Cortex of kidney (tissue), 1 donor: ENCODE measurements at places on chromosomes 4 and X.

GRCh38 chr4:168593399-168593798 is 96.5 kb downstream of the PALLD start:
- no peak for DNase-seq

DNA sequence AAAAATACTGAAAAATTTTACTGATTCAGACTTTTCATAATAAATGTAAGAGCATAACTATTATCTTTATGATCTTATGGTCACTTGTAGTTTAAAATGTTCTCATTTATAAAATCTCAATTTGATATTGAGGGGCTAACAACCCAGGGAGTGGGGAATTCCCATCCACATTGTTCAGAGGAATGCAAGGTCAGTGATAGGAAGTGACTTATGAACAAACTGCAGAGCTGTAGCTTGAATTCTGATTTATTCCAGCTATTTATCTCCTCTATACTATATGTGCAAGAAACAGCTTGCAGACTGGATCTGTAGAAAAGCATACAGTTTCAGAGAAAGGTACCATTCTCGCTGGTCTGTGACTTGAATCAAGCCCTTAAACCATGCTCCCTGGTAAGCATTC is 61.6 kb downstream of the SEC24D start:
- DNase-seq: no peak

- no peak for DNase-seq
These were observed 692 bp downstream of the SPCS3 start for GRCh38 chr4:176320340-176320975.

DNA sequence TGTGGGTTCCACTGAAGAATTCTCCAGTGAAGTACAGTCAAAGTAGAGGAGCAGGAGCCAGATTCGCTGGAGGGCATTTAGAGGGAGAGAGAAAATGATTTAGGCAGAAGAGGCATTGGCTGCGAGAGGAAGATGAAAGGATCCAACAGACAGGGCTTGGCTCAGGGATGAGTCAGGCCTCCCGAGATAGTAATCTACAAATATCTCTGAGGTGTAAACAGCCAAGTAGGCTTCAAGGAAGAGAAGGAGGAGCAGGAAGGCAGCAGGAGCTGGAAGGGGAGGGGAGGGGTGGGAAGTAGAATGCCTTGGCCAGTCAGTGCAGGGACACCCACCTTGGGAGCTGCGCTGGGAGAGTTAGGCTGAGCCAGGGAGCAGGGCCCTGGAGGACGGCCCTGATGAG is 55.5 kb downstream of the PJA1 start:
- DNase-seq: no peak

DNA sequence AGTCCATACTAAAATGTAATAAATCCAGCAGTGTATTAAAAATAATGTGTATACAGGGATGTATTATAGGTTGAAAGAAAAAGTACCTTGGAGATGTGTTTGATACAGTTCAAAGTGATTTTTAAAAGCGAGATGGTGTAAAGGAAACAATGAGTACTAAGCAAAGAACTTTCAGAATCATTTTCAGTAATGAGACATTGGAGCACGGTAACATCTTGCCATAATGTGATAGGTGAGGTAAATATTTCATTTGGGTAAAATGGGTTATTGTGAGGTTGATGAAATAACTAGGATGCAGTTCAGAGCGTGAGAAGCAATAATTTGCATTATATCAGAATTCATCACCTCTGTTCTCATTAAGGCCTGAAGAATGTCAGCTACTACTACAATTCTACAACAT is 25.9 kb downstream of the EIF2S3 start:
- no peak for DNase-seq

DNA sequence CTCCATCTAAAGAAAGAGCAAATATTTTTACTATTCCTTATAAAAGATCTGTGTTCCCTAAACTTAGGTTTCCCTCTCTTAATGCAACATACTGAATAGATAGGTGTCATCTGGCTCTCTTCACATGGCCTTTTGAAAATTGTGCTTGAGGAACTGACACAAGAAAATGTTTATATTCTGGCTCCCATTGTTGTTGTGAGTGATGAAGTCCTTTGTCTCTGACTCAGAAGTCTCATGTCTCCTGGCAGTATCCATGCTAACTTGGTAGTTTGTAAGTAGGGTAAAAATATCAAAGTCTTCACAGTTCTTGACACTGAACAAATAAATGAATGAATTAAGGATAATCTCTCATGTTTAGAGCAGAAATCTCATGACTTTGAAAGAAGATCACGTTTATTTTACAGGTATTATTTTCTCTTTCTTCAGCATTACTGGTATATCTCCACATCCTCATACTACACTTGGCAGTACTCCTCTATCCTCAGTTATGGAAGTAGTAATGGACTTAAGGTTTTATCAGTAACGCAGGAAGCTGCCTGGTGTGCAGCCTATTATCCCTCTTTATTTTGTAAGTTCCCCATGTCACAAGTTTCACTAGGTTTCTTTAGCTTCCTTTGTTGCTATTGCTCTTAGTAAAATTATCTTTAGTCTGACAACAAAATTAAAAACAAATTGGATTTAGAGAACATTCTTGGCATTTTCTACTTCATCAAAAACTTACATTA is 14.2 kb upstream of the PABPC4L start:
- no peak for DNase-seq

GRCh38 chr4:152009983-152010709 is 249.3 kb upstream of the GATB start:
- no peak for DNase-seq

DNA sequence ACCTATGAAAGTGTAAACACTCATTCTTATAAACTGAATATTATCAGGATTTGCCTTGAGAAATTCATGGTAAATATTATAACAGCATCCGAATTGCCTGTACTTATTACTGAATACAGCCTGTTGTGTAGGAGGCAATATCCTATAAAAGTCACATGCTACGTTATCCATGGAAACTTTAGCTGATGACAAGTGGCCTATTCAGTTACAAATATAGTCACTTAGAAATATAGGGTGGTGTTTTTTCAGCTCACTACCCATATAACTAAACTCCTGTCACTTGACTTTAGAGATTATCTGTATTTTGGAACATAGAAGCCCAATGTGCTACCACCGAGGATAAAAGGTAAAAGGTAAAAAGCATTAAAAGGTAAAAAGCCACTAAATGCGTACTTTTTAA is 493.4 kb downstream of the INPP4B start:
- no peak for DNase-seq

- no peak for DNase-seq
These were observed 63.1 kb upstream of the NDP start for GRCh38 chrX:44036336-44036735.

DNA sequence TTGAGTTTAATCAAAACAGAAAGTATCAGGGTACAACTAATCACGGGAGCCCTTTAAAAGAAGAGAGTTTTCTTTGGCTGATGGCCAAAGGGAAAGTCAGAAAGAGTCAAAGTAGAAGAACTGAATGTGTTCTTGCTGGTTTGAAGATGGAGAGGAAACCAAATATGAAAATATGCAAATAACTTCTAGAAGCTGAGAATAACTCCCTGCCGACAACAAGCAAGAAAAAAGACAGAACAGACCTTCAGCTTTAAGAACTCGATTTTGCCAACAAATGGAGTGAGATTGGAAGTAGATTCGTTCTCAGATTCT is 903.8 kb downstream of the STIM2 start:
- no peak for DNase-seq

DNA sequence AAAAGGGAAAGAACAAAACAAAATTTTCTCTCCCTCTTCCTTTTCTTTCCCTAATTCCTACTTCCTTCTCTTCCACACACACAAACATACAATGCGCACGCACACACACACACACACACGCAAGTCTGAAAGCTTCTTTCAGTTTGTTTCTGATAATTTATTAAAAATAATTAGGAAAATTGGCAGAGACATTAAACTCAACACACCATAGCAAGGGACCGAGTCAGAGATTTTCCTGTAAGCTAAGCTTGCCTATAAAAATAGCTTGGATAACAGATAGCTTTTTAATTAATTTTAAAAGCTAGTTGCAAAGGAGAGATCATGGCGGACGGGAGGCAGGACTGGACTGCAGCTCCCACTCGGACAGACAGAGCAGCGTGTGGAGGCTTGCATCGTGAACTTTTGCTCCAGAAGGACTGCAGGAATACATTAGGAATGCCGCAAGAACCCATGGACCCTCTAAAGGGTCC is 92.6 kb upstream of the MAPK10 start:
- no peak for DNase-seq

DNA sequence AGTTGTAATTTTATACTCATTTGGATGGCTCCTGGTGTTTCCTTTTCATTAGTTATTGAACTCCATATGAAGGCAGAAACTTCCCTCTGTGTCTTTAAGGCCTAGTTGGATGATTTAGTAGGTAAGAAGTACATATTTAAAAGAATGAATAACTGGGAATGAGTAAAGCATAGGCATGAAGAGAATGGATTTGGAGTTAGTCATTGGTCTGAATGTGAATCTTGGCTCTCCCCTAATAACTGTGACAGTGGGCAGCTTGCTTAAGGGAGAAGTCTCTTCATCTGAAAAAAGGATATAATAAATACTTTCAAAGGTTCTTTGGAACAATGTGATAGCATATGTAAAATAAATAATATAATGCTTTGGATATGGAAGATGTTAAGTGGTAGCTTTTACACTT is 13.2 kb downstream of the SNX25 start:
- no peak for DNase-seq

- DNase-seq: no peak
These were observed 272.4 kb upstream of the VCX start for GRCh38 chrX:7570432-7571029.

- DNase-seq: no peak
These were observed 125.2 kb upstream of the KLHL4 start for GRCh38 chrX:87392369-87392768.

GRCh38 chr4:116357758-116358157 is 727.6 kb downstream of the TRAM1L1 start:
- DNase-seq: no peak

- no peak for DNase-seq
These were observed 560.5 kb downstream of the MID1IP1 start for GRCh38 chrX:39361736-39362135.

GRCh38 chrX:19883878-19884277 is 3.5 kb downstream of the SH3KBP1 start:
- DNase-seq: no peak

DNA sequence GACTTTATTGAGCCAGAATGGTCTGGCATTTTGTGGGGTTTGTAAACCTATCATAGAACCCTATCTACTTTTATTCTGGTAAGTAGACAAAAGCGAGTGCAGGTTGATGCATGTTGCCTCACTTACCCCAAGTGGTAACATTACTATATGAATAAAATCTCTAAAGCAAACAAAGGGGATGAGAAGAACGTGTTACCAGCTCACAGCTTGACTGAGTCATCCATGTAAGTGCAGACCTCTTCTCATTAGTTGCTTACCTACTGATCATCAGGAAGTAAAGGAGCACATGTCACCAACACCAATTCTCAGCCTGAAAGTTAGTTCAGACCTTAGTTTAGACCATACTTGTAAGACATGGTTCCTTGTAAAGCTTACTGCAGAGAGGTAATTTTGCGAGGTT is 1328.3 kb downstream of the C4orf33 start:
- DNase-seq: no peak

- no peak for DNase-seq
These were observed 511 bp downstream of the PPM1K start for GRCh38 chr4:88283661-88284438.

DNA sequence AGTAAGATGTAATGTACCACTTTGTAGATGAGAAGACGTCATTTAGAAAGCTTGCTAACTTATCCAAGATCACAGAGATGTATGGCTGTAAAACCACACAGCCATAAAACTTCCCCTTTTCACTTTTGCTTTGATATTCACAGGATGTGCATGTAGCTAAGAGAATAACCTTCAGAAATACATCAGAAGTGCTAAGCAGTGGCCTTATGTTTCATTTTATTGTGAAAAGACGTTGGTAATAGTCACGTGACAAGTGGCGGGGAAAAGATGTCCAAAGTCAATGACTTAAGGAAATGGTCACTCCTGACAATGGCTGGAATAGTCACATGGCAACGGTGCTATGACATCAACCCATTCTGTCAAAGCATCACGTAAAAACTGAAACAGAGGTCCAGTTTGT is 12.9 kb upstream of the WDR17 start:
- no peak for DNase-seq

DNA sequence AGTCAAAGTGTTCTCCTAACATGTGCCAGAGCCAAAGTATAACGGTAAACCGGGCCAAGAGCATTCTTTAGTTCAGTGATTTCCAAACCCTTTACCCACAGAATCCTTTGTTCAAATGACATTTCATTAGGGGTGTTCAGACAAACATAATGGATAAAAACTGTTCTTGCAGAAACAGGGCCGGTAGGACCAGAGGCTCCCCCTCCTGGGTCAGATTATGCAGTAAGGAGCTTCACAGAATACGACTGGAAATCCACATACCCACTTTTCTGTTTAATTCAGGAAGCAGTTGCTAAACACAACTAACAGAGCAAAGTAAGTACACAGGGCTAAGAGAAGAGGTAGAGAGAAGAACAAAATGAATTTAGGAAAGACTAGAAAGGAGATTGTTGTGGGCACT is 46.6 kb upstream of the TMEM184C start:
- DNase-seq: no peak

DNA sequence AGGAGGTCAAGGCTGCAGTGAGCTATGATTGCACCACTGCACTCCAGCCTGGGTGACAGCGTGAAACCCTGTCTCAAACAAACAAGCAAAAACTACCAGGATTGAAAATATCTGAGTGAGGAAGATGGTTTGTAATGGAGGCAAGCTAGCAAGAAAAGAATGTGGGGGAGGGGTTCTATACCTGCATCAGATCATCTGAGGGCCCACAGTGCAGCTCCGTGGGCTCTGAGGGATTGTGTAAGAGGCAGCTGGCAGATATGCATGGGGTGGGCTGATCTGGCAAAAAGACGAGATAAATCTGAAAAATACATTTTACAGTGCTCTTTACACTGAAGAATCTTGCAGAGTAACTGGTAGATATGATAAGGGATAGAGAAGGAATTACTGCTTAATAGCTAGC is 28.9 kb upstream of the CHRNA9 start:
- DNase-seq: no peak

DNA sequence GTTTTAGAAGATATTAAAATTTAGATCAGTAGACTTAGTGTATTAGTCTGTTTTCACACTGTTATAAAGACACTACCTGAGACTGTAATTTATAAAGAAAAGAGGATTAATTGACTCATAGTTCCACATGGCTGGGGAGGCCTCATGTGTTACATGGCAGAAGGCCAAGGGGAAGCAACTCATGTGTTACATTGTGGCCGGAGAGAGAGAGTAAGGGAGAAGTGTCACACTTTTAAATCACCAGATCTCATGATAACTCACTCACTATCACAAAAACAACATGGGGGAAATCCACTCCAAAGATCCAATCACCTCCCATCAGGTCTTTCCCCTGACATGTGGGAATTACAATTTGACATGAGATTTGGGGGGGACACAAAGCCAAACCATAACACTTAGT is 1159.7 kb upstream of the PCDH7 start:
- no peak for DNase-seq

GRCh38 chrX:124388562-124388961 is 42.2 kb downstream of the SH2D1A start:
- no peak for DNase-seq

DNA sequence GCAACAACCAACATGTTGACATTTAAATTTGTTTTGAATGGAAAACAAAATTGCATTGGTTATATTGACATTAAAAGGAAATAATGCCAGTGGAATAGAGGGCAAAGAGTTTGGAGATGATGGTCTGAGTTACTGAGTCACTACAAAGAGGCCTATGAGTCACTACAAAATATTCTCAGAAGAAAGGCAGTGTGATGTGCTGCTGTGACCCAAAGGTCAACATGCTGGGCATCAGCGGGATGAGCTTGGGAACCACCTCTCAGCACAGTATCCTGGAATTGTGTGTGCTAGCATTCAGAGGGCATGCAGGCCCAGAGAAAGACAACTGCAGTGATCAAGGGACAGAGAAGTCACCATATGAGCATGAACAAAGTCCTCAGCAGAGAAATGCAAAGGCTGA is 2.8 kb downstream of the CMC4 start:
- no peak for DNase-seq
